ENCODE measurements at places on chromosomes 1 and 21.

DNA sequence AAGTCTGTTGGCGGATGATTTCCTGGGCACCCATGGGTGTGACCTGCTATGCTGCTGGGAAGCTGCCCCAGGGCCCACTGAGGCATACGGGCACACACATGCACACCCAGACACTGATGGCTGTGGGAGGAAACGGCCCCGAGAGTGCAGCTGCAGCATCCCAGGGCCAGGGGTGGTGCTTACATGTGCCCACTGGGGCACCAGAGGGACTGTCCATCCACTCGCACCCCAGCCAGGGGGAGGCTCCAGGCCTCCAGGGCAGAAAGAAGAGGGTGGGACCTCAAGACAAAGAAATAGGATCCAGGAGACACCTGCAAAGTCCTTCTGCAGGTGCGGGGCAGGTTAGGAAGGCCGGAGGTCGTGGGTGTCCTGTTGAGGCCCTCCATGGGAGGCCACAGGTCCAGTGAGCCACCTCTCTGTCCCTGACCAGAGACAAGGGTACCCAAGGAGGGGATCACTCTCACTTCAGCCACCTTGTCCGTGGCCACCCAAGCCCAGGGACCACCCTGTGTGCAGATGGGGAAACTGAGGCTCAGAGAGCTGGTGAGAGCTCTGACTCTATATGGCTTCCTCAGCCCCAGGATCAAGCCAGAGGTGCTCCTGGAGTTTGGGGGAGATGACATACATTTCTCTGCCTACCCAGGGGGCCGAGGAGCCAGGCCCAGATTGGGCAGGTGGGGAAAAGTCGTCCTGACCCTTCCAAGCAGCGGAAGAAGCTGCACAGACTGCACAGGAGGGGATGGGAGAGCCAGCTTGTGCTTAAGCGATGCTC, 57.1 kb downstream of the WNT9A start:
- no peak for DNase-seq

- no peak for DNase-seq
Observed at GRCh38 chr21:40837456-40837855, 9.5 kb downstream of the DSCAM start.

DNA sequence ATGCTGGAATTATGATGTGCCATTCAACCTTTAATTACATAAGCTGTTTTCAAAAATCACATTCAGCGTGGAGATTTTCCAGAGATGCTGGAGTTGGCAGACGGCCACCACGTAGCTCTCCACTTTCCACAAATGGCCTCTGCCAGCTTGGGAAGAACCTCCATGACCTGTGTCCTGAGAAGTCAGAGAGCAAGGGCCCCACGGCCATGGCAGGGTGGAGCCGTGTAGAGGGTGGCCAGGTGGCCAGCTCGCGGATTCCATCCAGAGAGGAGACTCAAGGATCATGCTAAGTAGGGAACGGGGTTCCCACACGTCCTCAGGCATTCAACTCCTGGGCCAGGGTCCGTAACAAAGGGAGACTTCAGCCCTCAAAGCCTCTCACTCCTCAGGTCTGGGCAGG, 1.3 kb upstream of the GALE start:
- no peak for DNase-seq

DNA sequence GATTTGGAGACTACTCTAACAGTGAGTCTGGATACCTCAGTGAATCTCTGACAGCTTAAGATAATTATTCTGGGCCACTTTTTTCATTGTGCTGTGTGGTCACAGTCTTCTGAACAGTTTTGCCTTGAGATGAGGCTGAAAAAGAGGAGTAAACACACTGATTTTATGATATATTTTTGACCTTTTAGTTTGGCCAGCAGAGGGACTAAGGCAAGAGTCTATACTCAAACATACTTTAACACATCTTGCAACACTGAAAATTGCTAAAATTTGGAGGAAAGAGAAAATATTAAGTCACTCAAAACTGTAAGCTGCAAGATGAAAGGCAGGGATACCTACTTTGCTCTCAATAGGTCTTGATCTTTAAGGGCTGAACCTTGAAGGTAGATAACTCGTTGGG, 182.7 kb downstream of the KCNT2 start:
- DNase-seq, result no peak

DNA sequence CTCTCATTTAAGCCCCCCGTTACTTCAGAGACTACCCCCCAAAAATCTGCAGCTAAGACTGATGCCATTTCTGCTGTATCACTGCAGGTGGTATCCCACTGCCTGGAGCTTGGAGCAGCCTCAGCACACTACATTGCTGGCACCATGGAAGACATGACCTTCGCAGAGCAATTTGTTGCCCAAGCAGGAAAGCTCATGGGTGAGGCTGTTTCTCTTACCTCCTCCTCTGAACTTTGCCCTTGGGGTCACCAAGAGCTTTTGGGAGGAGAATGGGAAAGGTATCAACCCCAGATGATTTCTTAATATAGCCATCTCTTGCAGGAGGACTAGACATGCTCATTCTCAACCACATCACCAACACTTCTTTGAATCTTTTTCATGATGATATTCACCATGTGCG, 2.0 kb downstream of the HSD11B1 start:
- no peak for DNase-seq

DNA sequence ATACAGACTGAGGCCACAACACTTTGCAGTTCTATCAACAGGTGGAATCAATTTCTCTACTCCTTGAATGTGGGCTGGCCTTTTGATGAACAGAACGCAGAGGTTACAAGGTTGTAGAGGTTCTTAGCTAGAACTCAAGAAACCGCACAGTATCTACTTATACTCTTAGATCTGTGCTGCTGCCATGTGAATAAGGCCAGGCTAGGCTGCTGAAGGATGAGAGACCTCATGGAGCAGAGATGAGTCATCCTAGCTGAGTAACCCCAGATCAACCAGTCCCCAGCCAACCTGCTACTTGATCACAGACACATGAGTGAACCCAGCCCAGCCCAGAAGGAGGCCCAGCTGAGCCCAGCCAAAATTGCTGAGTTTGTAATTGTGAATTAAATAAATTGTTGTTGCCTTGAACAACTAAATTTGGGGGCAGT, 35.3 kb upstream of the BCAR3 start:
- no peak for DNase-seq

Data from stimulated activated CD8-positive, alpha-beta memory T cell treated with anti-CD3 and anti-CD28 coated beads, Interleukin-7, amount 100 ng/mL, for 24 hours (primary cell).